ENCODE measurements at places on chromosomes 4 and X.

GRCh38 chrX:26160301-26160700 is at the start of gene MAGEB6B:
MAGEB6B (plus strand) TSS chrX:26160601; CDS start chrX:26160601, 0 bp downstream.
- no peak for DNase-seq

GRCh38 chr4:88792268-88792781 is 94.7 kb upstream of the NAP1L5 start:
- no peak for DNase-seq

DNA sequence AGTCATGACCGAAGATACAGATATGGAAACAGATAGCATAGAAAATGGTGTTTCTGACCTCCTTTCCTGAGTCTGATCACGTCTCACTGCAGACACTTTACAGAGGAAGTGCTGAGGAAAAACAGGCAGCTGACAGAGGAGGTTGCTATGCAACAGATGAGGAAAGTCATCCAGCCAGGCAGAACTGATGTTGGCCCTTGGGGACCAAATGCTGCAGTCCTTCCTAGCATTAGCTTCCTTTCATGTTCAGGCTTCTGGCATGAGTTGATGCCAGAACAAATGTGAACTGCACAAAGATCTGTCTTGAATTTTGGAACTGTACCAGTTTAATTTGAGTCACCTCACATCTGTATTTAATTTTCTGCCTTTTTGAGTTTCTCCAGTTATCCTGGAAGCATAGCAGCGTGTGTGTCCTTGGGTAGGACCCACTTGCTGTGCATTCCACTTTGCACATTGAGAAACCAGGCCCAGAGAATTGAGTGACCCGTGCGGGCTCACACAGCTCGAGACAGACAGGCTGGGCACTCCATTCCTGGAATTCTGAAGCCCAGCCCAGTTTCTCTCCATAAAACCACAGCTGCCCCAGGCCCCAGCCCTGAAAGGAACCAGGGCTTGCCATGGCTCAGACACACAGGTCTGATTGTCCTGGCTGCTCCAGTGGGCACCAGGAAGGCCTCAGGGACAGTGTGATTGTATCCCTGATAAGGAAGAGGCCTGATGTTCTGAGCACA is 1.4 kb upstream of the MAGED1 start:
- DNase-seq: no peak

GRCh38 chr4:40335525-40335894 is 377 bp downstream of the CHRNA9 start:
- no peak for DNase-seq

GRCh38 chr4:183571350-183571941 is 66.6 kb downstream of the ING2 start:
- no peak for DNase-seq

GRCh38 chr4:154610582-154610981 is 1.9 kb downstream of the FGG start:
- no peak for DNase-seq

DNA sequence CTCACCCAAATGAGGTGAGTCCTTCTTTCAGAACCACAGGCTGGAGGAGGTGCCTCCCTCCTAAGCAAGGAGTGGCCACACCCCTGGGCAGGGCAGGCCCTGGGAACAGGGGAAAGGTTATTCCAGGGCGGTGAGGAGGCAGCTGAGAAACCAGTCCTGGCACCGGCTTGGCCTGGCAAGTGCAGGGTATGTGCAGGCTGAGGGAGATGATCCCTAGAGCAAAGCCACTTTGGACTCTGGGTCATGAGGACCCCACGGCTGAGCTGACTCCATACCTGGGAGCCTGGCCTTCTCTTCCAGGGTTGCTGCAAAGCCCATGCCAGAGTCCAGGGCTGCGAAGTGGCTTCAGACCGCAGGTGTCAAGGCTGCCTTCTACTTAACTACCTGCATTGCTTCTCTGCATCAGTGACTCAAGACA is 49.5 kb upstream of the HELT start:
- no peak for DNase-seq

DNA sequence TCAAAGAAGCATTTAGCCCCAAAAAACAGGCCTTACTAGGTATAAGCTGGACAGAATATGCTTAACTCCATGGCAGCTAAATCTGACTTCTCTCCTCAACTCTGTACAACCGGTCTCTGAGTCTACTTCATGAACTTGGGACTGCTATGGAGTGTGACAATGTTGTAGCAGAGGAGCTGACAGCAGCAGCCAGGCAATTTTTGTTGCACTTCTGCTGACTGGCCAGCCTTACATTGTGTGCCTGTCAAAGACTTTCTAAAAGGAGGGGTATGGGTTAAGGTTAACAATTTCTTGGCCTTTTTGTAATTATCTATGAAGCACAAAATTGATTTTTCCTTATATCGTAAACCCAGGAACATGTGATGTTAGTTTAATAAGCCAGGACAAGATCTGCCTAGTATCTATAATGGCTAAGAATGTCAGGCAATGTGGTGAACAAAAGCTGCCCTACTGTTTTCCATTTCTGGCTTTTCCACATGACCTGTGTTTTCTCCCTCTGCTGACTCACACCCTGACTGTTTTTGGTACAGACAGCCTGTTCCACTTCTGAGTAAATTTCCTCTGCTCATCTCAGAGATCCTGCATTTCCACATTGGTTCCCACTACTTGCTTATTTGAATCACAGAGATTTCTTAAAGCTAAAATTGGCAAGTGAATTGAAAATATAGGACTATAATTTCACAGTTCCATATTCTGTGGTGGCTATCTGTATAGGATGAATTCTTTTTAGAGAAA is 9.3 kb downstream of the NOX1 start:
- no peak for DNase-seq

GRCh38 chrX:153924149-153924861 is 1.8 kb downstream of the ARHGAP4 start:
- no peak for DNase-seq

DNA sequence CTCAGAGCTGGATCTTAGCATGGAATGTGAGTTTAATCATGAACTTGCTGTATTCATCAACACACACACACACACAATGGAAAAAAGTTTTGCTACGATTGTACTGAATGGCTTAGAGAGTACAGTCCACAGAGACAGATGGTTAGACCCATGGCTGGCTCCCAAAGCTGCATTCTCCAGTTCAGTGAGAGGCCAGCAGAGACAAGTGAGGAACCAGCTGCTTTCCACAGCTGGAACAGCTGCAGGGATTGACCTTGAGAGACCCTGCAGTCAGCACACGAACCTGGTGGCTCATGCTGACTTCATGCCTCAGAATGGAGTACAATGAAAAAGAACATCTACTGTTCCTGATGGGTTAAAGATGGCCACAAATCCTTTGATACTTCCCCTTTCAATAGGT is 94.5 kb downstream of the DHX15 start:
- no peak for DNase-seq

DNA sequence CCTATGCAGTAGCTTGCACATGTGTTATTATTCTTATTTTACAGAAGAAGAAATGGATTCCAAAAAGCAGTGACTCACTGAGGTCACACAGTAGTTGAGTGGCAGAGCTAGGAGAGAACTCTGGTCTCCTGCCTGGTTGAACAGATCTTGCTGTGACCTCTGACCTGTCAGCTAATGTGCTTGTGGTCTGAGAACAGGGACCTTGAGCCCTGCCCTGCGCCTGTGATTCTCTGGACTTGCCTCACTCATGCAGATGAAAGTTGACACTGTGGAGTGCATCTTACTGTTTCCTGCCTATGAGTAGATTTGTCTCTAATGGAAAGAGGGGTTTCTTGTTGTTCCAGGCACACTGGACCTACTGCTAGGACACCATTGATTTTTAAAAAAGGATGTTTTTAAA is 32.3 kb downstream of the ETNPPL start:
- DNase-seq: no peak

- no peak for DNase-seq
Observed at GRCh38 chr4:102614801-102615200, 113.6 kb downstream of the NFKB1 start.

GRCh38 chr4:150419939-150420338 is 162.0 kb upstream of the MAB21L2 start:
- no peak for DNase-seq

DNA sequence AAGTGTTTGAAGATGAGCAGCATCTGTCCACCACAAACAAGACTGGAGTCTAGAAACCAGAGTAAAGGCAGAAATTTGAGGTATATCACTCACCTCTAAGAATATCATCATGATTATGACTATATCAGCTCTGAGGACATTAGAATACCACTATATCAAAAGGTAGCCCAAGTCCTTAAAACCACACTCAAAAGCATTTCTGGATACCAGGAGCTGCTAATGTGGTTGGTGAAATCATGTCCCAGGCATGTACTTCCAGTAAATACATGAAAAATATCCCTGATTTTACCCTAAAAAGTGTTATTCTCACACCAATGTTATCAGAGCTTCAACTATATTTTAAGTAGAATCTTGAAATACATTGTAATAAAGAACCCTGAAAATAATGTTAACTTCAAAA is 136.3 kb upstream of the SMAD1 start:
- no peak for DNase-seq

DNA sequence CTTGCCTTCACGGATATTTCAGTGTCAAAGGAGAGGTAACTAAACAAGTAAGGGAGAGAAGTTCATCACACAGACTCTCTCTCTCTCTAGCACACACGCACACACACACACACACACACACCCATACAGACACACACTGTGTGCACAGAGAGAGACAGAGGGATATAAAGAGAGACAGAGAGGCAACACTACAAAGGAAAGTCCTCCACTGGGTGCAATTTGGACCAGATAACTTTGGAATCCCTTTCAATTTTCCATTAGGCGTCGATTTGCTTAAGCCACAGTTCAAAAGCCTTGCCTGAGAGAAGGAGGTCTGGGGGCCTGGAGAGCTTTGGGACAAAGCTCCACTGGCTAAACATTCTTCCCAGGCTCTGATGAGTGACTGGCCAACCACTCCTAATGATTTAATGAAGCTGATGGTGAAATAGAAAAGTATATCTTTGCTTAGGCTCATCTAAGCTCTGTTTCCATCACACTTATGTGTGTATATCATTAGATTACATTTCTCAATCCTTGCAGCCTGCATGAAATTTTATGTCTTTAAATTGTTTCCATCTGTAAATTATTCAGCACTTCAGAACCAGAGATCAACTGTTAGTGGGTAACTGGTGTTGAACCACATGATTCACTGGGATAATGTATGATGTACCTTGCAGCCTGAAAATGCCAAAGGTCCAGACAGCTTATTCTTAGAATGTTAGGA is 180.8 kb downstream of the MAGEB17 start:
- no peak for DNase-seq

DNA sequence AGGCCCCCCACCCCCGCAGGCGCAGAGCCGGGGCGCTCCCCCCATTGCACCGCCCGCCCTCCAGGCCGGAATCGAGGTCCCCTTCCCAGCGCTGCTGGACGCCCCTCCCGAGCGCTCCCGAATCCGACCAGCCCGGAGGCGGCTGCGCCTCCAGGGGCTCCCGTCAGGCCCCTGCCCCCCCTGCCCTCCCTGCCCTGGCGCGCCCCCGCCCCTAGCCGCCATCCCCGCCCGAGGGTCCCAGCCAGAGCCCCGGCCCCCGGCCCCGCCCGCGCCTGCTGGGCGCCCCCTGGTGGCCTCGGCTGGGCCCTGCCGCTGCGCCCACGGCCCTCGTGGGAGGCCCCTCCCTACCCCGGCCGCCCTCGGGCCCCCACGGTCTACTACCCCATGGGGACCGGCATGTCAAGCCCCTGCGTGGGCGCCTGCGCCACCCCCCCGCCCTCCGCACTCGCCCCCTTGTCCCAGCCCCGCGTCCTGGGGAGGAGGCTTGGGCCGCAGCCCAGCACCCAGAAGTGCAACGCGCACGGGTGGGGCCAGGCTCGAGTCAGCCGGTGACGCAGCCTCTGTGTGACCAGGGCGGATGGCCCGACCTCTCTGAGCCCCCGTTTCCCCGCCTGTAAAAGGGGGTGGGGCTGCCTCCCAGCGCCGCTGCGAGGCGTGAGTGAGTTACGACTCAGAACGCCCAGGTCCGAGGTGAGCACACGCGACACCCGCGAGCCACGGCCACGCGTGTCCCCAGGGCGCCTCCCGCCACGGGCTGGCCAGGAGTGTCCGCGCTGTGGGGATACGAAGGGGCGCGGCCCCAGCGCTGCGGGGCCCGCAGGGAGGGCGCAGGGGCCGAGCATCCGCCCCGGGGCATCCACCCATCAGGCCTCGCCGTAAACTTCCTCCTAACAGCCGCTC is 104.9 kb downstream of the FAM53A start:
- no peak for DNase-seq

DNA sequence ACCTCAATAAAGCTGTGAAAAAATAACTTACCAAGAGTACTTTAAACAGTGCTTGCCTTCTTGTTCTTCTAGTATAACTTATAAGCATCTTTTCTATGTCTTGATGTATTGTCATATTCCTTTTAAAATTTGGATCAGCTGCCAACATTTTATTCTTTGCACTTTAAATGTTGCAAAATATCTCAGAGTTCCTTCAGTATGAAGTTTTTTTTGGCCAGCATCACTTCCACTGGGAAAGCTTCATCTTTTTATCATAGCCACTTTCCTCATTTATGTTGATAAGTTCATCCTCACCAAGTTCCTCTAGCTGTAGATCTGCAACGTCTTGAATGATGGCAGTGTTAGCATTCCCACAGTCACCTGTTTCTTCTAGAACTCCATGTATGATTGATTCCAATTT is 24.2 kb downstream of the CXorf58 start:
- no peak for DNase-seq

DNA sequence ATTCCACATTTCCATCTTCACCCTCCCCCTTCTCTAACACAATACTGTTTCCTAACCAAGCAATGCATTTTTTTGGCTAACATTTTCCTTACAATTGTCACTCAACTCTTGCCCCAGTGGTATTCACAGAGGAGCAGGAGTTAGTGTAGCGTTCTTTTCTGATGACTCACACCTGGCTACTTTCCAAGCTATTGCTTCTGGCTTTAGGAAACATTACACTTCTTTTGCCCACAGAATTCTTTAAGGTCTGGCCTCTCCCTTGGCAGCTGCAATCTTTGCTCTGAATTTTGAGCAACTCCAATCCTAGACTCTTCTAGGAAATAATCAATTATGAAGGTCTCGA is 27.5 kb upstream of the PDGFC start:
- DNase-seq: no peak

GRCh38 chrX:152819266-152819665 is 11.3 kb downstream of the CETN2 start:
- DNase-seq: no peak

- DNase-seq: no peak
Observed at GRCh38 chr4:80931631-80932081, 98.9 kb upstream of the BMP3 start.

- peak; percentile 65 for DNase-seq
Observed at GRCh38 chr4:110062166-110062565, 136.2 kb downstream of the ELOVL6 start.

DNA sequence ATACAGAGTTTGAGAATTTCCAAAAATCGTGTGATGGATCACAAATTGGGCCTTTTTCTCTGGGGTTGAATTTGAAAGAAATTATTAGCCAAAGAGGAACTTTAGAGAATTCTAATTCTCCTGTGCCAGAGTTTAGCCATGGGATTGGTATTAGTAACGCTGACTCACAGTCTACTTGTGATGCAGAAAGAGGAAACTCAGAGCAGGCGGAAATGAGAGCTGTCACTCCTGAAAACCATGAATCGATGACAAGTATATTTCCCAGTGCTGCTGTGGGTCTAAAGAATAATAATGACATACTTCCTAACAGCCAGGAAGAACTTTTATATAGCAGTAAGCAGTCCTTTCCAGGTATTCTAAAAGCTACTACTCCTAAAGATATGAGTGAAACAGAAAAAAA is 64.9 kb downstream of the N4BP2 start:
- DNase-seq: no peak

GRCh38 chr4:152727784-152728183 is 48.0 kb upstream of the TMEM154 start:
- no peak for DNase-seq

- DNase-seq: no peak
Observed at GRCh38 chr4:61320631-61321030, 120.5 kb downstream of the ADGRL3 start.
